Inflammatory macrophage treated with lipopolysaccharide for 1 hour (primary cell): ENCODE measurements at places on chromosomes 4 and X.

- no peak for DNase-seq
Observed at GRCh38 chr4:21752616-21753015, 196.0 kb downstream of the KCNIP4 start.

DNA sequence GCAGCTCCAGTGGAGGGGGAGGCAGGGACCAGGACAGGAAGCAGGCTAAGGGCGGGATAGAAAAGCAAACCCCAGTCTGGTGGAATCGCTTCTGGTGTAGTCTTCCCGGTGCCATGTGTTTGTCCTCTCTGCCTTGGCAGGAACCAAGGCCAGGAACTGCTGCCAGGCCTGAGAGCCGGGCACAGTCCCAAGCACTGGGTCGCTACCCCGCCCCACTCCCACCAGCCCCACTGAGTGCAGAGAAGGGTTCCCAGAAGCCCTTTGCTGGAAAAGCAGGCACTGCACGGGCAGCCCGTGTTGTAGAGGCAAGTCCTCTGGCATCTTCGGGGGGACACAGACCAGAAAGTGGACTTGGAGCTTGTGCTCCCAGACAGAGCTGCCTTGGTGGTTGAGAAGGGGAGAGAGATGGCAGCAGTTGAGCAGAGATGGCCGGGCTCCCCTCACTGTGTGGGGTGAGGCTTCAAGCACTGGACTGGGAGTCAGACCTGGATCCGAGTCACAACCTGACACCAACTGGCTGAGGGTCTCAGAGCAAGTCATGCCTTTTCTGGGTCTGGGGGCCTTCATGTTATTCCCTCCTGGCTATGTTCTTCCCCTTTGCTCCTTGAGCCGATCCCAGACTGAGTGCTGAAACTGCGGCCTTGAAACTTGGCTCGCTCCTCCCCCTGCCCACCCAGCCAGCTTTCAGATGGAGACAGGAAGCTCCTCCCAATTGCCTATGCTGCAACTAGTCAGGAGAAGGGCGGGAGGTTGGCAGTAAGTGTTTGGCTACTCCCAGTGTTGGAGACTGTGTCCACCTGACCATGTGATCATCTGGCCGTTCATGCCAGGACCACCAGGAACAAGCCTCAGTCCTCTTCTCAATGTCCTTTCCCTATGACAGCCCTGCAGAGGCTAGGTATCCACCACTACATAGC is 59.7 kb upstream of the MTM1 start:
- DNase-seq, result no peak

DNA sequence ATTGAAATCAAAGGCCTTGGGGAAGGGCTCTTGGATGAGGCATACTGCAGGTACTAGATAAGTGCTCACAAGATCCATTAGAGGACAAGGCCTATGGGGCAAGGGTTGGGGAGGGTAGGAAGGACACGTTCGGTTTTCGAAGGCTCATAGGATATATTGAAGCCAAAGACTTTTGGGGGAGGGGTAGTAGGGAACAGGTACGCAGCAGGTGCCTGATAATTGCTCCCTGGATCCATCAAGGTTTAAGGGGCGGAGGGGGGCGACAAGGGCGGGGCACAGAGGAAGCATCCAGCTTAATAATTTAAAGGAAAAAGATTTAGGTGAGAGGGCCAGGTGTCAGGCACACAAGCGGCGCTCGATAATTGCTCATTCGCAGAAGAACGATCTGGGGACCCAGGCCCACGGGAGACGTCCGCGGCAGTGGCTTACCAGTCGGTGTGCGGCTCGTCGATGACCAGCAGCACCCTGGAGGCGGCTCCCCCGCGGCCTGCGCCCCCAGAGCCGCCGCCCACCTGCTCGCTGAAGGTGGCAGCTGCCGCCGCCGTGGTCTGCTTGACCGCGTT is 653 bp downstream of the SYN1 start:
- no peak for DNase-seq

DNA sequence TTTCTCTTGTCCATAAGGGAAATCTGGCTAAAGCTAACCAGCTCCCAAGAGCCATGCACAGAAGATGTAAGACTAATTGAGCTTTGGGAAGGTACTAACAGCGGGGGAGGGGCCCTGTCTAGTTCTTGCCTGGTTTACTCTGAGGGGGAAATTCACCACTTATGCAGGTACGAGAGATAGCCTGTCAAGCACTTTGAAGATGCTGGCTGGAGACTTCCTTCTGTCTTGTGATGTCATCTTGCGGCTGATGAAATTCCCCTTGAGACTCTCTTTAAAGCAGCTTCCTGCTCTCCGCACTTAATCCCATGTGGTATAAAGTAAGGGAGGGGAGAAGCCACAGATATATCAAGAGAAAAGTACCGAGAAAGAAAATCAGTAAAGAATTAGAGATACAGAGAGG is 345.3 kb downstream of the MAPK10 start:
- no peak for DNase-seq

DNA sequence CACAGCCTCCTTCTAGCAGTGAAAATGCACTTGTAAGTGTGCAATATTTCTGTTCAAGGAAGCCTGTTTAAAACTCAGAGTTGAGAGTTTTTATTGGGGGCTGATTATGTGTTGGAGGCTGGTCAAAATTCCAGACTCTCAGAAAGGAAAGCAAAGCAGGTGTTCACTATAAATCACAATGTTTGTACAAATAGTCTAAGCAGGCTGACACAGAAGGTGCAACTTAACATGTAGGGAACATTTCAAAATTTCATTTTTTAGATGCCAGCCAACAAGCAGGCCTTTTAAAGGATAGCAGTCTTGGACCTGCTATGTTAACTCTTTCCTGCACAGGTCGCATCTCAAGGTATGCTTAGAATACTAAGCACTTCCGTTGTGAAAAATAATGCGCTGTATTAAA is 112.3 kb upstream of the IL13RA1 start:
- no peak for DNase-seq

DNA sequence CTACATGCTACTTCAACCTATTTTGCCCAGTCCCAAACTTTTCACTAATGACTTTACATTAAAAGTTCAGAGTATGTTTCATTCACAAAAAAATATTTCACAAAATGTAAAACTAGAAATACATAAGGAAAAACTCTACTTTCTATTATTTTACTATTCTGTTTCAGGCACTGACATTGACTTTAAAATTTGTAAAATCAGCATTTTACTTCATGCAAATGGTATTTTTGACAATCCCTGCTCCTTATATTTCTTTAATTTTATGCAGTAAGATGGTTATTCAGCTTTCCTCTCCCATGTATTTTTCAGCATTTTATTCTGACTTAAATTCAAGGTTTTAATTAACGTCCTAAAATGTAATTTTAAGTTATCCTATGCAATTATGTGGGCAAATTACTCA is 178.5 kb downstream of the COL25A1 start:
- no peak for DNase-seq
